ENCODE measurements at places on chromosomes 7 and 10.

DNA sequence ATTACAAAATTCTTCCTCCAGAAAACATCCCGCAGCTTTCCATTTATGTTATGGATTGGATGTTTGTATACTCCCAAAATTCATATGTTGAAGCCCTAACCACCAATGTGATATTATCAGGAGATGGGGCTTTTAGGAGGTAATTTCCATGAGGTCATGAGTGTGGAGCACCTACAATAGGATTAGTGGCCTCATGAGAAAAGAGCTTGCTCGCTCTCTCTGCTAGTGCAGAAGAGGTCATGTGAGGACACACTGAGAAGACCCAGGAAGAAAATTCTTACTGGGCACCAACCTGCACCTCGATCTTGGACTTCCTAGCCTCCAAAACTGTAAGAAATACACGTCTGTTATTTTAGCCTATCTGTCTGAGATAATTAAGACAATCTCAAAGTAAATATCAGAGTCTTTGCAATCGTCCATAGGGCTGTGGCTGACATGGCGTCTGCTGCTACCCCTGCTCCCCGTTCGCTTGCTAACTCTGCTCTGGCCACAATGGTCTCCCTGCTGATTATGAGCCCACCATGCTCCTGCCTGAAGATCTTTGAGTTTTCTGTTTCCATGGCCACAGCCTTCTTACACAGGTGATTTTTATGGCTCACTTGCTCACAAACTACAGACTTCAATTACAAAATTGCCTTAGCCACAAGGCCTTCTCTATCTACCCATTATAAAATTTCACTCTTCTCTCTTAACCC is 333.3 kb downstream of the CACNA2D1 start:
- DNase-seq, result no peak

DNA sequence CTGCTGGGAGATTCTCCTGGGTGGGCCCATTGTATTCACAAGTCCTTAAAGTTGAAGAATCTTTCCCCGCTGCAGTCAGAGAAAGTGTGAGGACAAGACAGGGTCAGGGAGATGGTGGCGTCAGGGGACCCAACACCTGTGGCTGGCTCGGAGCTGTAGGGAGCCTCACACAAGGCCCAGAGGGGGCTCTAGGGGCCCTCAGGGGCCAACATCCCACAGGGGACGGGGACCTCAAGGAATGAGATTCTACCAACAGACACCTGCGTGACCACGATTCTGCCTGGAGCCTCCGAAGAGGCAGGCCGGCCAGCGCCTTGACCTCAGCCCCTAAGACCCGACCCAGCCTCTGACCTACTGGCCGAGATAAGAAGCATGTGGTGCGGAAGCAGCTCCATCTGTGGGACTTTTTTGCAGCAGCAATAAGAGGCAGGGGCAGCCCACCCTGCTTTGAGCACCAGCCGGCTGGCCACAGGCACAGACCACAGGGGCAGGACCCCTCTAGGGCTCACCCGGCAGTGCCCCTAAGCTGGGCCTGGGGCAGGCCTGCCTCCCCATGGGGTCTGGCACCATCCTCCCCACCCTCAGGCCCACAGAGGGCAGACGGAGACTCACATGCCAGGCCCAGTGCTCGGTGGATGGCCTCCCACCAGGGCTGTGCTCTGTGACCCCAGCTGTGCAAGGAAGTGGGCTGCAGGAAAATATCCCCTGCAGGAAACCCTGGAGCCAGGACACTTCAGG is 13.2 kb downstream of the RASGEF1A start:
- no peak for DNase-seq

GRCh38 chr7:23065974-23066373 is 39.6 kb upstream of the KLHL7 start:
- no peak for DNase-seq

DNA sequence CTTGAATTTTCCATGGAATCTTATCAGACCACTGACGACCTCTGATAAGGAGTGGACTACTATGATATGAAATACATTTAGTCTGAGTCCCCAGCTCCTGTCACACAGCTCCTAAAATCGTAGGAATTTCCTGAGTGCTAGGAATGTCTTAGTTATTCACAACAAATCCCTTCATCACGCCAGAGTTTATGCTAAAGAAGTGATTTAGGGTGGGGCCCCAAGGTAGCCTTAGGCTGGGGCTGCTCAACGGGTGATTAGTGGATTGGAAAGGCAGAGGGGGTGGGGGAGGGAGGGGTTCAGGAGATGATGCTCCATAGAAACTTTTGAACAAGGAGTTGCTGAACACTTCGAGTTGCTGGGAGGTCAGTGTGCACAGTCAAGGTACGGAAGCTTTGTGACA is 7.0 kb upstream of the TET1 start:
- no peak for DNase-seq

DNA sequence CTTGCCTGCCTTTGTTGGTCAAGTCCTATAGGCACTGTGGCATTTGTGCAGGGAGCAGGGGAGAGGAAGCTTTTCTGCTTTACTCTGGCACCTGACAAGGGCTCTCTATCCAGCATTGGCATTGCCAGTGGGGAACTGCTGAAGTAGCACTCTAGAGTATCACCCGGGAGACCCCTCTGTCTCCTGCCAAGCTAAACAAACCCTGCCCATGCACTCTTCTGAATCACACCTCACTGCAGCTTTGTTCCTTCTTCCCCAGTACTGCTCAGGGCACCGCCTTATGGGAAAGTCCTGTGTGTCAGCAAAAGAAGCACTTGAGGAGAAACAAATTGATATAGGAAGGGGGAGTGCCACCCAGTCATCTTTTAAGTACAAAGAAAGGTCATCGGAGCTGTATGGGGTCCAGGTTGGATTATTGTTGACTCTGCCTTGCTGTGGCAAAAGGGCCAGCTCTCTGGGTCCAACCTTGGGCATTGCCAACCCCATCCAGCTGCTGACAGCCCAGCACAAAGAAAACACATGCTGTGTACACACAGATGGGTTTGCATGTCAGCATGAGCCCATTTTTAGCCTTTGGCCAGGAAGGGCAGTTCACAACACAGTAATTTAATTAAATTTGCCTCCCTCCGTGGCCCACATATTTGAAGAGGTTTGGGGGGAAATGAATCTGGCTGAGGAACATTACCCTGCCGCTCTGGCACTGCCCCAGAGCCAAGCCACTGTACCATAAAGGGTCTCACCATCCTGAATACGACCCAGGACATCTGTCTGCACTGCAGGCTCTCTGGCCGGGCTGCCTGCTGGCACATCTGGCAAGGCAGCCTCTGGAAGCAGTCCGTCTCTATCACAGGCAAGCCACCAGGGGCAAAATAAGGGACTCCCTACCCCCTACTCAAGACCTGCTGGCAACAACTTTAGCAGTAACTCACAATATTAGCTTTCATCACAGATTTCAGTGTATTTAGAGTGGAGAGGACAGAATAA is 13.1 kb downstream of the LRRC4 start:
- DNase-seq, result no peak

All from stimulated activated CD8-positive, alpha-beta memory T cell treated with anti-CD3 and anti-CD28 coated beads, Interleukin-7, amount 100 ng/mL, for 48 hours (primary cell).